ENCODE measurements at places on chromosomes 13 and 19.
A peak's percentile ranks its signal among the peaks of the same experiment; 100 is the strongest.

DNA sequence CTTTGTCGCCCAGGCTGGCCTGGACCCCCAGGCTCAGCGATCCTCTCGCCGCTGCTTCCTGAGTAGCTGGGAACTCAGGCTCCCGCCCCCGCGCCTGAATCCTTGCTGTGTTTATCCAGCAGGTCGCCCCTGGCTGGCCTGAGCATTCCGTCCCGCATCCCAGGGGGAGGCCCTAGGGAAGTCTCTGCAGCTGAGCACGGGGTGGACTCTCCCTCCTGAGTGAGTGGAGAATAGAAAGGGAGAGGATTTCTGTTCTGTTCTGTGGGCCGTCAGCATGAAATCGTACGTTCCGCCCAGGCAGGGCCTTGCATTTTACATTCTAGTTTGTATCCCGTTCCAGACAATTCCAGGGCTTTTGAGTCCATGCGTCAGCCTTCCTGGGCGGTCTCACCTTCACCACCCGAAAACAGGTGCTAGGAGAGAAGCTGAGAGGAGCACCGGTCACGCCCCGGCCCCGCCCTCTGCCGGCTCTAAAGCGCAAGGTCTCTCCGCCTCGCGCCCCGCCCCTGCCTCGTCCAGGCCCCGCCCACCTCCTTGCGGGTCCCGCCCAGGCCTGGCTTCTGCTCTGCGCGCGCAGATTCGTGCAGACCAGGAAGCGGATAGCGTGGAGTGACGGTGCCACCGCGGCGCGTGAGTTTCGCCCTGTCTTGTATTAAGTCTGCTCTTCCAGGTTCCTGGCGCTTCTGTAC is at the start of gene ZNF761:
TSS of gene ZNF761 (plus strand) at position 586 of the 689 bp plus-strand sequence. CDS start 15,285 bp downstream, outside the sequence.
- DNase-seq, result peak; percentile 96

DNA sequence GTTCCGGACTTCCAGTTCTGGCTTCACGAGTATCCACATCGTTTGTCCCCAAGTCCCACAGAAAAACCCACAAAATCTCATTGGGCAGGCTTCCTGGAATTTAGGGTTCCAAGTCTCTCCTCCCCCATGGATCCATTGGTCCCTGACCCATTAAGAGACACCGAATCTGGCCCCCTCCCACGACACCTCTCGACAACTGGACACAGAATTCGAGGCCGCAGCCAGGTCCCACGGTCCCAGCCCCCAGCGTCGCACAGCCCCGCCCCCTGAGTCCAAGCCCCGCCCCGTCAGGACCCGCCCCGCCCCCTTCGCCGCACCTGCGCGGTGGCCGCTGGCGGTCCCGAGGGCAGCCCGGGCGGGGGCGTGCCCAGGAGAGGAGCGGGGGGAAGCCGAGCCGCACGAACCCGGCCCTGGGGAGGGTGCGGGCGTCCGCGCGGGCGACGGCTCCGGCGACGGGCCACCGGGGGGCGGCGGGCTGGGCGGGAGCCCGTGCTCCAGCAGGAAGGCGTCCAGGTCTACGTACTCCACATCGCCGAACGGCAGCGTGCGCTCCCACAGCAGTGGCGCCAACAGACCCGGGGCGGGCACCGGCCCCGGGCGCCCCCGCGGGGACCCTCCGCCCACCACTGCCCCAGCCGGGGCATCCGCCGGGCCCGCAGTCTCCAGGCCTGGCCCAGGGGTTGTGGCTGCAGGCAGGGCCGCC is 1.8 kb downstream of the DBP start:
- no peak for DNase-seq

GRCh38 chr19:34173193-34173956 is 1.1 kb downstream of the LSM14A start:
- DNase-seq, result peak; percentile 93

DNA sequence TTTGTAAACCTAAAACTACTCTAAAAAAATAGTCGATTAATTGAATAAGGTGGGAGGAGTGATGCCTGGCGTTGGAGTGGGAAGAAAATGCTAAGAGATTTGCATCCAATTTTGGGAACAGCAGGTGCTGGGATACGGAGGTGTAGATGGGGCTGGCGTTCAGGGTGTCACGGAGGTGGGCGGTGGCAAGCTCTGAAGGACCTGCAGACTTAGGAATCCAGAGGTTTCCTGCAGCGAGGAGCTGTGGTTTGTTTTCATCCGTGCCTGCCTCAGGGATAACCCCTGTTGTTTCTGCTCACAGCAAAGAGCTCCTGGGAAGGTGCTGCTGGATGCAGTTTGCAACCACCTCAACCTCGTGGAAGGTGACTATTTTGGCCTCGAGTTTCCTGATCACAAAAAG is 166.4 kb upstream of the RNF113B start:
- DNase-seq, result no peak

- no peak for DNase-seq
Observed at GRCh38 chr13:112890316-112891145, 78.5 kb upstream of the MCF2L start.

GRCh38 chr19:41627966-41628675 is 1.2 kb upstream of the CEACAM4 start:
- no peak for DNase-seq

DNA sequence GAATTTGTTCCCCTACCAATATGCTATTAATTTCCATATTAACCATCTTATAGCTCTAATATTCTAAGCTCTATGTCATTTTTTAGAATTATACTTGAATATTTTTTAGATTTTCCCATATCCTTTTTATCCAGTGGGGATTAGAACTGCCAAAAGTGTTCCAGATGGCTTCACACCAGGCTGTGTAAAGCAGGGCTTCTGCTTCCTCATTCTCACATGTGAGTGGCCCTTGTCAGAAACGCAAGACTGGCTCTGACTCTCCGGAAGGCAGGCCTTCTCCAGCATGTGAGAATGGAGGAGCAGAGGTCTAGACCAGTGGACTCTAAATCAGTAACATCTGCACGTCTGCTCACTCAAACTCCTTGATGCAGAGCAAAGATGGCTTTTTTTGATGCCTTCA is 650.1 kb downstream of the FGF9 start:
- no peak for DNase-seq

DNA sequence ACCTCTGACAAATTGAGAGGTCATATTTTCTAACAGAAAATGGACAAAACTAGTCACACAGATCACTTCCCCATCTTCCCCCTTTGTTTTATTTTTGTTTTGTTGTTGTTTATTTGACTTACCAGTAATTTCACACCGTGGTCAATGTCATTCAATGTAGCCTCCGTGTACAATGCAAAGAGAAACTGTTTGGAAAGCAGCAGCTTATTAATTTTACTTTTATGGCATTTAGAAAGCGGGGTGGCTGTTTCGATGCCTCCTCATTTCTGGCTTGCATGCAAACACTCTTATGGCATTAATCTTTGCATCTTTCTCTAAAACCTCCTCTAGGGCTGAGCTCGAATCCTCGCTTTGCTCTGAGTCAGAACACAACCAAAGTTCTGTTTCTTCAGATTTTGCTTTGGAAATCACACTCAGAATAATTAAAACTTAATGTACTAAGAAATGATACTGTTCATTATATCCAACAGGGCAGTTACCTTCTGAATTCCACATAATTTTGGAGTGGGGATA is 77.0 kb downstream of the ZNF536 start:
- no peak for DNase-seq

DNA sequence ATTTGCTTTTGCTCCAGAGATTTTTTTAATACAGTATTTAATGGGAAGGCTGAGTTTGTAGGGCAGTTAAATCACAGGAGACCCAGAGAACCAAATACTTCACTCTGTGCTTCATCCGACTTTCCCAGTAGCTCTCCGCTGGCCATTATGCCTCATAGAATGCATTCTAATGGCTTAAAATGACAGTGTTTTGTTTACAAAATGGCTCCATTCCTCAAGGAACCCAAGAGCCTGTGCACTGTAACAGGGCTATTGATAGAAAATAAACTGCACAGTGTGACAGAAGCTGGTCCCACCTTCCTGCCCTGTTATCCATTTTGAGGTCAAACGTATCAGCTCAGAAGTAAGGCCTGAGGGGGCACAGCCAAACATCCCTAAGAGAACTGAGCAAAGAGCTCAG is 136.5 kb downstream of the RAP2A start:
- DNase-seq, result peak; percentile 13

GRCh38 chr19:6103217-6103644 is 7.1 kb downstream of the RFX2 start:
- no peak for DNase-seq

DNA sequence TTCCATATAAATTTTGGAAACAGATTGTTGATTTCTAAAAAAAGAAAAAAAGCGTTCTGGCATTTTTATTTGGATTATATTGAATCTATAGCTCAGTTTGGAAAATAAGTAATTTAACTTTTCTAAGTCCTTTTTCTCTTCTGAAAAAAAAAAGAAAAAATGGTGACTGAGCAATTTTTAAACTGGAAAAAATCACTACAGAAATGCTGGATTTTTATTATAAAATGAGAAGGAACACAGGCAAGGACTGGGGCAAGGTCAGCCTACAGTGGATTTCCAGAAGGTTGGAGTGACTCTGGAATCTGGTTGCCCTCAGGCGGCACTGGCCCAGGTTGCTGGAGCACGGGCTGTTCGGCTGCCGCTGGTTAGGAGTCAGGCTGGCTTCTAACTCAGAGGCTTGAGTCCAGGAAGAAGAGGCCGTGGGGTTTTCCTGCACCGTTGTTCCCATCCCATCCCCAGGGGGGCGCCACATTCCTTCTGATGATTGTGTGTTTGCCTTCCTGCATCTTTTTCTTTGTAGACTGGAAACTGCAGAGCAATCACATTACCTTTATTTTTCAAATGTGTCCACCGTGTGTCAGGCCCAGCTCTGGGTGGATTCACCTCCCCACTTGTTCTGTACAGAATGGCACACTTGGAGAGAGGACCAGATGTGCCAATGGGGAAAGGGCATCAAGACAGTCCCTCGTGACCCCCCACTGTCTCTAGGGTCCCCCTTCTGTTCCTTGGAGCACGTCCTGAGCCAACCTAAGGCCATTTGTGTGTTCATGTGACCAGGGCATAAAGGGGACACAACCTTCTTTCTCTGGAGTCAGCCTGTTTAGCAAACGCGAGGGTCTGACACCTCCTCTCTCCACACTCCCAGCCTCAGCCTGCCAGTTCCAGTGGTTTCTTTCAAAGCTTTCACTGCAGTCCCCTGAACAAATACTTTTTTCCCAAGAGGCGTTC is 44.5 kb upstream of the GTF3A start:
- peak; percentile 92 for DNase-seq

DNA sequence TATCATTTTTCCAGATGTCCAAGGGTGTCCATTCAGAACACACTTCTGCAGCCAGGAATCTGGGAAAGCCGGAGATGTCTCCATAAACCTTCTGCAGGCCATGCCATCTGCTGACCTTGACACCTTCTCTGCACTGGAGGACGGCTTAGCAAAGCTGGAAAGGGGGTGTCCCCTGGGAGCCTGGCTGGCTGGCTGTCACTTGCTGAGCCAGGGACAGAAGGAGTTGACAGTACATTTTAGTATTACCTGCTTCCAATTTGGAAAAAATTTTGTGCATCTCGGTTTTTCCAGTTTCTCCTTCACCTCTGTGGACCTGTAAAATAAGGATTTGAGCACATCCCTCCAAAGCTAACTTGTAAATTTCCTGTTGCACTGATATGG is 8.1 kb upstream of the CHST8 start:
- DNase-seq, result no peak

GRCh38 chr19:2261438-2262172 is 5.4 kb upstream of the JSRP1 start:
- peak; percentile 51 for DNase-seq

- no peak for DNase-seq
Observed at GRCh38 chr13:24740014-24740890, 23.7 kb upstream of the RNF17 start.

GRCh38 chr13:67086260-67086659 is 143.9 kb downstream of the PCDH9 start:
- no peak for DNase-seq

- DNase-seq, result no peak
Observed at GRCh38 chr19:38739440-38740256, 4.6 kb downstream of the CAPN12 start.

DNA sequence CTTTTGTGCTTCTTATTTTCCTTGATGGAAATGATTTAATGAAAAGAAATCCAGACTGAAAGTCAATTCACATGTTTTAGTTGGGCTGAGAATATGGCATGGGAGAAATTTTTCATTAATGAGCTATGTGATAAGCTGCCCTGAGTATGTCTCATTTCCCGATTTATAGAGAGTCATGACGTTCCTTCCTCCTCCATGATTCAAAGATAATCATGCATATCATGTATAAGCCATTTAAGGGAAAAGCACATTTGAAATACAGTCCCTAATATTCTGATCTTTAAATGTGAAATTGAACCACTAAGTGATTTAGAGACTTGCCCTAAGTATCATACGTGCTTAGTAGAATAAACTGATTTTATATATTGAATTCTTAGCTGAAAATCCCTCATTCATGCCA is 840.9 kb downstream of the PCDH17 start:
- no peak for DNase-seq

DNA sequence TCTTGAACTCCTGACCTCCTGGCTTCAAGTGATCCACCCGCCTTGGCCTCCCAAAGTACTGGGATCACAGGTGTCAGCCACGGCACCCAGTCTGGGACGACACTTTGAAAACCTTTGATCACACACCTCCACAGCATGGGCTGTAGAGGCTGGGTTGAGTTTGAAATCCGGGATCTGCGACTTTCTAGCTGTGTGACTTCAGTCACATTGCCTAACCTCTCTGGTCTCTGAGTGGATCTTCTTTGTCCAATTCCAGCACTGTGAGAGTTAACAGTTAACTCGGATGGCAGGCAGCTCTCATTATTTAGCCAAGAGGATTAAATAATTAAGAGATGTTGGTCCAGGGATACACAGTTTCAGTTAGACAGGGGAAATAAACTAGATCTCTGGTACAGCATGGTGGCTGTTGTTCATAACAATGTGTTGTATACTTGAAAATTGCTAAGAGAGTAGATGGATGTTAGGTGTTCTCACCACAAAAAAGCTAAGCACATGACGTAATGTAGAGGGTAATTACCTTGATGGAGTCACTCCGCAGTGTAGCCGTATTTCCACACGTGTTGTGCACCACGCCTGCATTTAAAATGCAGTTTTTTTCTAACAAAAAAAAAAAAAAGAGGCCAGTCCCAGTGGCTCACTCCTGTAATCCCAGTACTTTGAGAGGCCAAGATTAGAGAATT is 1.9 kb downstream of the GALP start:
- DNase-seq, result no peak

- no peak for DNase-seq
Observed at GRCh38 chr13:51494156-51494555, 41.3 kb upstream of the INTS6 start.

DNA sequence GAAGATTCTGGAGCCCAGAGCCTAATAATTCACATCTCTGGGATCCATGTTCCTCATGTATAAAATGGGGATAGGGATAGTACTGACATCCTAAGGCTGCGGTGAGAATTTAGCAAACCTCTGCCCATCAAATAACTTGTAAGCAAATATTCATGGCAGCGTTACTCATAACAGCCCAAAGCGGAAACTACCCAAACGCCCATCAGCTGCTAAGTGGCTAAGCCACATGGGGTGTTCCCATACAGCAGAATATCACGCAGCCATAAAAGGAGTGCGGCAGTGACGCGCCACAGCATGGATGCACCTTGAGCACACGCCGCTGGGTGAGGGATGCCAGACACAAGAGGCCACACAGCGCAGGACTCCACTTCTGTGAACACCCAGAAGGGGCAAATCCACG is 19.7 kb downstream of the VRK3 start:
- DNase-seq, result no peak

GRCh38 chr19:16041299-16041990 is 34.9 kb upstream of the TPM4 start:
- peak; percentile 81 for DNase-seq

GRCh38 chr13:35164324-35164932 is 222.4 kb downstream of the NBEA start:
- peak; percentile 48 for DNase-seq

- DNase-seq, result no peak
Observed at GRCh38 chr13:113864273-113864890, 506 bp upstream of the GAS6 start.

GRCh38 chr19:46717716-46718143 is 816 bp upstream of the PRKD2 start:
- no peak for DNase-seq
